ENCODE measurements at places on chromosomes 13 and 19. TPM values are rescaled to one million over a fixed set of nuclear protein-coding genes. Genes with fewer than 3 reads are reported as not detected.

The FLT1 gene
- total RNA-seq: 0.77 TPM

The ELANE gene
- total RNA-seq: not detected

The CERS1 gene
- total RNA-seq: 1.7 TPM

The DBP gene
- total RNA-seq: 1.3 TPM

The WDR18 gene
- 64.8 TPM for total RNA-seq

The KL gene
- under 0.01 TPM for total RNA-seq

The PROZ gene
- not detected for total RNA-seq

The NDUFS7 gene
- 53.3 TPM for total RNA-seq

The ZNF234 gene
- 15.5 TPM for total RNA-seq

The ZSWIM9 gene
- total RNA-seq: 1.4 TPM

The USHBP1 gene
- under 0.01 TPM for total RNA-seq

The LENG1 gene
- total RNA-seq: 9.0 TPM

The TCF3 gene
- total RNA-seq: 34.4 TPM

The NLRP7 gene
- total RNA-seq: not detected

The ZNF578 gene
- total RNA-seq: 6.2 TPM

The KRTDAP gene
- total RNA-seq: not detected

The LGALS7 gene
- not detected for total RNA-seq

The GPR12 gene
- total RNA-seq: not detected

The NFIX gene
- total RNA-seq: 22.4 TPM

The PSG5 gene
- 4.6 TPM for total RNA-seq

The TNNT1 gene
- 3.8 TPM for total RNA-seq

The HNRNPL gene
- total RNA-seq: 167 TPM

The OR7G1 gene
- total RNA-seq: not detected

The ZNF333 gene
- 21.4 TPM for total RNA-seq

The LRRC63 gene
- 0.28 TPM for total RNA-seq

The MAST1 gene
- 3.4 TPM for total RNA-seq
